ENCODE measurements at places on chromosomes 6 and 20. TPM values are rescaled to one million over a fixed set of nuclear protein-coding genes. Genes with fewer than 3 reads are reported as not detected.

DNA sequence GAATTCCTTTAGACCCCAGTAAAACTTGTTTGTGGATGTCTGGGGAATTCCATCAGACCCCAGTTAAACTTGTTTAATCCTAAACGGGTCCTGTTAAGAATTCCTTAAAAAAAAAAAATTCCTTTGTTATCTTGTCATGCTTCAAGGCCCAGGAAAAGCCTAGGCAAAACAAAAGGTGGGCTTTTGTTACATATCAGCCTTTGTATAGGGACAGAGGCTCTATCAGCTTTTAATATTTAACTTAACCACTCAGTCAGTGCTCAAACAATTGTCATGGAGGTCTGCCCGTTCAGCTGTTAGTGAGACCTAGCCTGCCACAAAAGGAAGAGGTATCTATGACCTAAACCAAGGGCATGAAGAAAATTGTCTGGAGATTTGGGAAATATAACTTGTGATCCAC, 53.1 kb downstream of the SLC22A1 start:
- no peak for DNase-seq

DNA sequence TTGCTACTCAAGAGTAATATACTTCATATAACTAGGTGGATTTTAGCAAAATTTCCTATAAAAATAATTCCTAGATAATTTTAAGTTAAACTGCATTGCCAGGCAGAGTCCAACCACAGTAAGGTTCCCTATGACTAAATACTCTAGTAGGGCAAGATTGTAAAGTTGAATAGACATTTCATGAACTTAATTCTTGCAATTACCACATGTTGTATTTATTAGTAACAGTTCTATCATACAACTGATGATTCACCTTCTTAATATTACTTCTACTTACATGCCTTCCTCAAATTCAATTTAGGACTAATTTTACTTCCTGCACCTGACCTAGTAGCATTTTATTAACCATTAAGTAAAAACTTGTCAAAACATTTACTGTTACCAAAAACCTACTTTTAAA, 266.7 kb upstream of the THEMIS start:
- DNase-seq = peak; percentile 6

- peak; percentile 35 for DNase-seq
Observed at GRCh38 chr6:28953585-28954258, 29.9 kb upstream of the TRIM27 start.

ZSWIM3 gene
- 5.6 TPM for total RNA-seq

DNA sequence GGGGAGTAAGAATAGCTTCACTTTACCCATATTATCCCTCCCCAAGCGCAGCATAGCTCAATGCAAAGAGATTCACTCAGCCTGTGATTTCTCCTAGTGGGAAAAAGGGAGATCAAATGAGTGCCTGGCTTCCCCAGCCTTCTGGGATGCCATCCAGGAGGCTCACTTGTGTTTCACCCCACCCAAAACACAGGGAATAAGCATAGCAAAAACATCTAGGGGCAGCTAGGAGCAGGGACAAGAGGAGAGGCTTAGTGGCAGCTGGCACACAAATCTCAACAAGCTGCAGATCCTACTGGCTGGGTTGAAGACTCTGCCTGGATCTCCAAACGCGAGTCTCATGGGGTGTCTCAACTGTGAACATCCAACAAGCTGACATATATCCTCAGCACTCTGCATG, 715.8 kb downstream of the RNF144B start:
- no peak for DNase-seq

DNA sequence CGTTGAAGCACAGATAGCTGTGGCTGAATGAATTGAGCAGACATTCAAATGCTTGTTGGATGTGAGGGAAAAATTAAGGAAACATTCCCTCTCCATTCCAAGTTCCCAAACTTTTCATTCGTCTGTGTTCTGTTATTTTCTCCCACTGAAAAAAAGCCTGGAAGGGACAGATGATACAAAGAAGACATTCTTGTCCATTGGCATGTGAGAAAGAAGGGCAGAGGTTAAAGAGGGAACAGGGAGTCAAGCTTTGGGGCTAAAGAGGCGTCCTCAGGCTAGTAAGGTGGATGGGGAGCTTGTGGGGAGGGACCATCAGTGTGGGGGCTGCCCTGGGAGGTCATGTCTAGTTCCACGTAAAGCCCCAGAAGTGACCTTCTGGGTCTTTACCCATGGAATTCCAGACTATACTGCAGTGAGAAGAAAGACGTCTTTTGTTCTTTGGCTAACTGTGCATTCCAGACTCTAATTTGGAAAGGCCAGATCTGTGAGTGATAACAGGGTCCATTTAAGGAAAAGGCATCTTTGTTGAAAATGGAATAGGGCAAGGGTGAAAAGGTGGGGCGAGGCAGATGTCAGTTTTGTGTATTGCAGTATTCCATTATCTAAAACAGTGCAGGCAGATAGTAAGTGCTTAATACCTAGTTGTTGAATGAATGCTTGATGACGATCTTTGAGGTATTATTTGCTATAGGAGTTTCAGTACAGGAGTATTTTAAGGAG, 117.5 kb downstream of the SOX4 start:
- no peak for DNase-seq

DNA sequence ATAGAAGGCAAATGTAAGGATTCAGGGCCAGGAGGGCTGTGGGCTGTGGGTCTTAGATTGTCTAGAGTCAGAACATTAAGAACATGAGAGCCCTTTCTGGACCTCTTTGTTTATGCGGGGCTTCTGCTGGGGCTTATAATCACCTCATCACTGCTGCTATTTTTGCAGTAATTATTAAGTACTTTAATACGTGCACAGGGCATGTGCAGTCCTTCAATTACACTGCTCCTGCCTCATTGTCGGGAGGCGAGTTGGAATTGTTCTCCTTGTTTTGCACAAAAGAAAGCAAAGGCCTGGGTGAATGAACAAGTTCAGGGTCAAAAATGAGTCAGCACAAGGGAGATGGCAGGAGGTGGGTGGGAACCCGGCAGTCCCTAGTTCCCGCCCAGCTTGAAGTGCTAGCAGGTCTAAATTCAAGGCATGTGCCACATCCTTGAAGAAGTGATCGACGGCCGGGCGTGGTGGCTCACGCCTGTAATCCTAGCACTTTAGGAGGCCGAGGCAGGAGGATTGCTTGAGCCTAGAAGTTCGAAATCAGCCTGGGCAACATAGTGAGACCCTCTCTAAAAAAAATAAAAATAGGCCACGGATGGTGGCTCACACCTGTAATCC, 34.4 kb upstream of the PTPN1 start:
- peak; percentile 61 for DNase-seq

HUS1B gene
- total RNA-seq = 0.77 TPM

LPA gene
- not detected for total RNA-seq

GRCh38 chr6:25534942-25535631, 116.9 kb upstream of the SCGN start:
- DNase-seq = no peak

- DNase-seq = no peak
Observed at GRCh38 chr6:85252552-85252951, 197.3 kb upstream of the NT5E start.

DNA sequence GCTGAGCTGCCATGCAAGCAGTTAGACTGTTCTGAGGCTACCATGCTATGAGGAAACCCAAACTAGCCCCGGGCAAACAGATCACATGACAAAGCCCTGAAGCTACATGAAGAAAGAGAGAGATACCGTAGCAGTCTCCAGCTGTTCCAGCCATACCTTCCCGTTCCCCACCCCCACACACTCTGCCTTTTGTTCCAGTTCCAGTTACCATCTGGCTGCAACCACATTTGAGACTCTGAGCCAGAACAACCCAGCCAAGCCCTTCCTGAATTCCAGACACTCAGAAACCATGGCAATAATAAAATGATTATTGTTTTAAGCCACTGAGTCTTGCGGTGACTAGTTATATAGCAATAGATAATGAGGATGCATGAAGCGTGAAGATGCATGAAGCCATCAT, 28.3 kb downstream of the RIN2 start:
- DNase-seq = peak; percentile 90

DNA sequence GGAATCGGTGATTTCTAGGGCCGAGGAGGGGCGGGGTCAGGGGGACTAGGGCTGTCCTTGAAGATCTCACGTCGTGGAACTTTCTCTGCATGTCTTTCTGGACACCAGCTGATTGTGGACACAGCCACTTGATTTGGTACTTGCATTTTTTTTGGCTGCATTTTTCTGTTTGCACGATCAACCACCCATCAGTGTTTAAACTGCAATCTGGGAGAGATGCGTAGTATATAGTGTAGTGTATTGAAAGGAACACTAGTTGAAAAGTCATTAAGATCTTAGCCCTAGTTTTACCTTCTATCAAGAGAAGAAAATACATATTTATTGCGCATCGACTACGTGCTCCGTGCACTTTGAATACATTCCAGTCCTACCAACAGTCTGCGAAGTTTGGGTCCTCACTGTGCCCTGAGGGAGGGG, 657 bp downstream of the NT5DC1 start:
- no peak for DNase-seq

DNA sequence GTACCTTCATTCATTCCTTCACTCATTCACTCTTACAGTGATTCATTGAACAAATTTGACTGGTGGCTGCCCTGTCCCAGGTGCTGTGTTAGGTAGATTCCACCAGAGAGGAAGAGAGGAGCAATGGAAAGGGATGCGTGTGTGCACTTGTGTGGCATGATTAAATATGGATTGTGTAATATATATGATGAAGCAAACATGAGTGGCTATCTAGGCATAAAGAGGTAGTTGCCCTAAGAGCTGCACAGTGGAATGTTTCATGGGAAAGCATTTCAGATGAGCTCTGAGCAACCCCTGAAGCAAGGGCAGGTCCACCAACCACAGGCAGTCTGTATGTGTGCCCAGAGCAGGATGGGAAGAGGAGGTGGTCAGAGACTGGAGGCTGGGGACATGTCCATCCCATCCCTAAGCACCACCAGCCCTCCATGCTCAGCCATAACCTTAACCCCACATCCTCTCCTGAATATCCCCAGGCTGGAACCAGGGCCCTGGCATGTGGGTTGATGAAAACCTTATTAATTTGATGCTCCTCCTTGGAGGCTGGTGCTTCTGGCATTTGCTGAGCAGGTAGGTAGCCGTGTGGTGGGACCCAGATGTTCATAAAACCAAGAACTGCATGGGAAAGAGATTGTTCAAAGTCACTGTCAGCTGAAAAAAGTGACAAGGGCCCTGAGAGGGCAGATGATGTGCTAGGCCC, 226.2 kb downstream of the SYNDIG1 start:
- no peak for DNase-seq

GRCh38 chr20:57738484-57738883, 28.7 kb upstream of the PMEPA1 start:
- DNase-seq = no peak

GRCh38 chr6:87692086-87692485, 9.9 kb downstream of the AKIRIN2 start:
- DNase-seq = no peak

ADAM33 gene
- total RNA-seq = 37.2 TPM

OR2J3 gene
- total RNA-seq = not detected
